Uterus (tissue), 4 donors: ENCODE measurements at places on chromosomes 7 and 10. TPM values are rescaled to one million over a fixed set of nuclear protein-coding genes. Genes with fewer than 3 reads are reported as not detected.

CCL24 gene
- not detected for total RNA-seq

GRCh38 chr10:71247414-71247705 is 35.0 kb downstream of the UNC5B start:
- DNase-seq, result no peak

GRCh38 chr7:7672545-7673239 is 32.1 kb downstream of the UMAD1 start:
- DNase-seq, result no peak

DNA sequence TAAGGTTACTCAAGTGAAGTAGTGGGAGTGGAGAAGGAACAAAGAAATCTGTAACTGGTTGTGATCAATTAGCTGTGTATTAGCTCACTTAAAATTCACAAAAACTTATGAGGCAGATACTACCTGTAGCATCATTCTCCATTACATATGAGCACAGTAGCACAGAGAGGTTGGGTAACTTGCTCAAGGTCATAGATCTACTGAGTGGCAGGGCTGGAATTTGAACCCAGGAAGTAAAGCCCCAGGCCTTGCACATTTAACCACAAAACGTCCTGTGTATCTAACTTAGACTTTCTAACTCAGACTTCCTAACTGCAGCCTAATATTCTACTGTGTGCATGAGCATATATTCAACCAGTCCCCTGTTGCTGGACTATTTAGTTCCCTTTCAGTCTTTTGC is 5.6 kb upstream of the SLF2 start:
- DNase-seq, result no peak

TMEM229A gene
- not detected for total RNA-seq

GIMAP1 gene
- total RNA-seq, result 7.4 TPM

DNA sequence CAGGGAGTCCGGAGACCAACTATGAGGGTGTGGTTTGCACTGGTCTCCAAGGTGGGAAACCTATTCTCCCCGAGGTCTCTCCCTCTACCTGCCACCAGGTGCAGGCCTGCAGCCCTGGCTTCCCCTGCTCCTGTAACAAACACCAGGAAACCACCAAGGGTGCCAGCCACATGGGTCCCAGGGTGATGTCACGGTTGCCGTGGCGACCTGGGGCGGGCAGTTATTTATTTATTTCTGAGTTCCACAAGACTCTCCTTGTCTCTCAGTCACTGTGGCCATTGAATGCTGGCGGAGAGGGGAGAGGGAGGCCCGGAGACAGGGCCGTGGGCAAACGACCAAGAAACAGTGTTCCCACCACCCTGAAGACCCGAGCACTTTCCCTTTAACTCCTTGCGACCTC is 27.0 kb downstream of the MMD2 start:
- DNase-seq, result no peak

DNA sequence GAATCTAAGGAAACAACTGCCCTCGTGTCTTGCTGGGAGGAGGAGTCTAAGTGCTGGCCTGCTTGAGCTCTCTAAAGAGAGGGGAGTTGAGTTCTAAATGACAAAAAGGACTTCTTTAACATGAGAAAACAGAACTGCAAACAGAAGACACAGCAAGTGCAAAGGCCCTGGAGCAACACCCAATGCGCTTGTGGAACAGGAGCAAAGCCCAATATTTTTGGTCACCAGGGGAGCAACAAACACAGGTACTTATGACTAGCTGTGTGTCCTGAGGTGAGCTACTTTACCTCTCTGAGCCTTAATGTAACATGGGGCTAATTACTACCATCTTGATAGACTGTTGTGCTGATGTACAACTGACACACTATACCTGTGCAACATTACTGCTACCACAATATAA is 634.3 kb downstream of the PARD3 start:
- no peak for DNase-seq

- no peak for DNase-seq
Observed at GRCh38 chr7:38274486-38274885, 1.1 kb upstream of the TARP start.

NSMCE4A gene
- 67.2 TPM for total RNA-seq

DNA sequence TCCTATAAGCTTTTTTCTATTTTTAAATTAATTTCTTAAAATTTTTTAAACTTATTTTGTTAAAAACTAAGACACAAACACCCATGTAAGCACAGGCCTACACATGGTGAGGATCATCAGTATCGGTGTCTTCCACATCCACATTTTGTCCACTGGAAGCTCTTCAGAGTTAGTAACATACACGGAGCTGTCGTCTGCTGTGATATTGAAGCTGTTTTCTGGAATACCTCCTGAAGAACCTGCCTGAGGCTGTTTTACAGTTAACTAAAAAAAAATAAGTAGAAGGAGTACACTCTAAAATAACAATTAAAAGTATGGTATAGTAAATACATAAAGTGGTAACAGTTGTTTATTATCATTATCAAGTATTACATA is 17.7 kb downstream of the KLLN start:
- DNase-seq, result no peak

DNA sequence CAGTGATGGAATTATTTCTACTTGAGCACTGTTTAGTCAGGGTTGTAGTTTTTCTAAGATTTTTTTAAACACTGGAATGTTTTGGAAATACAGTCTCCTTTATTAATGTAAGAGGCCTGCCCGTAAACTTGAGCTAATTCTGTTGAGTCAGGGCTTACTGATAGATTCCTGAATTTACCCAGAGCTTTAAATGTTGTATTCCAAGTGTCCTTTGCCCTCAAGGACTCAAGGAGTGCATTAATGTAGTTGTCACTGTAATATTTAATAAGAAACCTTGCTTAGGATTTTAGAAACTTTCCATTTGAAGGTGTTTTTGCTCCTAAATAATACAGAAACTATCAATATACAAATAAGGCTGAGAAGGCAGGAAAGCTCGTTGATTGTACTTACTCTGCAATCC is 89.2 kb downstream of the MACC1 start:
- DNase-seq, result no peak

- DNase-seq, result no peak
Observed at GRCh38 chr7:83984591-83984990, 210.0 kb downstream of the SEMA3A start.

- DNase-seq, result no peak
Observed at GRCh38 chr10:71969929-71970328, 5.7 kb downstream of the CHST3 start.

DNA sequence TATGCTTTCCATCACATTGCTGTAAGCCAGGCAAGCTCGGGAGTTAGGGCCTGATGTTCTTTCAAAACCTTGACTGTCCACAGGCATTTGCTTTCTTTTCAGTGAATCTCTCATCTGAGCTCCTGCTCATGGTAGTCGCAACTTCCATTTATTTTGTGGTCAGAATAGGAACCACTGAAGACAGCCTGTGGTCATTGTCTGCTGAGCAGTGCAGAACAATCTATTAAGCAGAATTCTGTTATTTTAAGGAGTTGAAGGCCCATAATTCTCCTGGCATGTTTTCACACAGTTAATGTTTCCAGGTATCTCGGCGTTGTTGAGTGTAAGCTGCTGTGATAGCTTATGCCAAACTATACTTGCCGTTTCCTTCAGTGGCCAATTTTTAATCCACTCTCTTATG is 491.1 kb upstream of the AKR1E2 start:
- no peak for DNase-seq

GRCh38 chr7:12570534-12571461 is at the start of gene SCIN:
TSS of gene SCIN (plus strand) at chr7:12570720. CDS start at chr7:12570787, 67 bp downstream.
- DNase-seq, result no peak

- no peak for DNase-seq
Observed at GRCh38 chr10:71711052-71711623, 8.4 kb downstream of the C10orf105 start.

DNA sequence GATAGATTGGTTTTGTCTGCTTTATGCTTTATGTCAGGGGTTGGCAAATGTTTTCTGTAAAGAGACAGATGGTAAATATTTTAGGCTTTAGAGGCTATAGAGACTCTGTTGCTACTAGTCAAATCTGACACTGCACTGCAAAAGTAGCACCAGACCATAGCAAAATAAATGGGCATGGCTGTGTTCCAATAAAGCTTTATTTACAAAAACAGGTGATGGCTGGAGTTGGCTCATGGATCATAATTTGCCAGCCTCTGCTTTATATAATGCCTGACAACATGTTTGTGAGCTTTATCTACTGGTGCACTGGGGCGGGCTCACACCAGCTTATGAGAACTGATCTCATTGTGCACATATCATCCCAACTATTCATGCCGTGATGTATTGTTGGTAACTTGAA is 120.1 kb downstream of the PLXDC2 start:
- DNase-seq, result no peak

DNA sequence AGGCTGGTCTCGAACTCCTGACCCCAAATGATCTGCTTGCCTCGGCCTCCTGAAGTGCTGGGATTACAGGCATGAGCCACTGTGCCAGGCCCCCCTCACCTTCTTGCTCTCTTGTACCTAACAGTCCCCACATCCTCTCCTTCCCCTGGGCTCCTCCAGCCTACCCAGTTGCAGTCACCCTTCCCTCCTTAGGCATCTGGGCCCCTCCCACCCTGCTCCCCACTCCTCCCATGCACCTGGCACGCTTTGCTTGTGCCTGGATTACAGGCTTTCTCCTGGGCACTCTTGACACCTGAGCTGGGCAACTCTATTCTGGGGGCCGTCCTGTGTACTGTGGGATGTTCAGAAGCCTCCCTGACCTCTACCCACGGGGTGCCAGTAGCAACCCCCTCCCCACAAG is 3.0 kb downstream of the CLDN15 start:
- DNase-seq, result no peak

CNNM1 gene
- total RNA-seq, result 1.7 TPM

- DNase-seq, result peak; percentile 8
Observed at GRCh38 chr7:1673581-1674118, 3.6 kb downstream of the ELFN1 start.

- no peak for DNase-seq
Observed at GRCh38 chr7:152086513-152086912, 61.0 kb downstream of the GALNT11 start.

DNA sequence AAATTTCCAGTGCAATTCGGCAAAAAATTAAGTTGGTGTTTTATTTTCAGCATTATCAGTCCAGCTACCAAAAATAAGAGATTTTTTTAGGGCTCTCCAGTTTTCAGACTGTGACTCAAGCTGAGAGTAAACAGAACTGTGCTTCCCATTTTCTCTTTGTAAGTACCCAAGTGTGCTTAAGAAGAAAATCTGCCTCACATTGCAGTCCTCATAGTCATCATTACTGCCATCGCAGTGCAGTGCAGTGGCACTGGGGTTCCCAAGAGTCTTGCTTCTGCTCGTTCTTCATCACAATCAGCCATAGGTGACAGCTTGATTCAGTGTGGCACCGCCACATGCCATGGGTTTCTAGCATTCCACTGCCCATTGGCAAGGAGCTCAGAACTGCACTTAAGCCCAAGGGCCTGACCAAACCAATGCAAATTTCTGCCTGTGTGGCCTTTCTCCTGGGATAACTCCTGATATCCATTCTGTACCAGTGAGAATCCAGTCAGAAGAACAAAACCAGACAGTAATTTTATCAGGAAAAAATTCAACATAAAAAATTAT is 25.6 kb upstream of the ERCC6 start:
- DNase-seq, result no peak

GRCh38 chr10:88232983-88233543 is 350.1 kb downstream of the RNLS start:
- no peak for DNase-seq

GRCh38 chr7:101058355-101058754 is 26.9 kb upstream of the TRIM56 start:
- peak; percentile 39 for DNase-seq

- DNase-seq, result no peak
Observed at GRCh38 chr7:96899108-96899507, 106.2 kb upstream of the DLX6 start.
